ENCODE measurements at places on chromosomes 2 and 18. TPM values are rescaled to one million over a fixed set of nuclear protein-coding genes. Genes with fewer than 3 reads are reported as not detected.

Gene ARL4C
- polyA plus RNA-seq: 20.6 TPM

Gene SIX2
- polyA plus RNA-seq: not detected

Gene POU3F3
- not detected for polyA plus RNA-seq

Gene RSAD2
- 3.3 TPM for polyA plus RNA-seq

Gene LYPD6B
- 7.8 TPM for polyA plus RNA-seq

Gene UGT1A10
- not detected for polyA plus RNA-seq

Gene KIAA2012
- not detected for polyA plus RNA-seq

Gene AQP12B
- polyA plus RNA-seq: not detected

Gene GNLY
- 64.8 TPM for polyA plus RNA-seq

Gene NYAP2
- not detected for polyA plus RNA-seq

Gene DIPK1C
- not detected for polyA plus RNA-seq

Gene POTEJ
- polyA plus RNA-seq: not detected

Gene LBX2
- polyA plus RNA-seq: not detected

Gene HOXD10
- not detected for polyA plus RNA-seq

Gene SLC14A1
- 3.5 TPM for polyA plus RNA-seq

Gene EML4
- polyA plus RNA-seq: 78.3 TPM

Gene EPG5
- 2.9 TPM for polyA plus RNA-seq

Gene CIB4
- polyA plus RNA-seq: not detected

Gene ATIC
- 137 TPM for polyA plus RNA-seq

Gene CYP26B1
- polyA plus RNA-seq: not detected

Gene FBXO15
- 0.90 TPM for polyA plus RNA-seq

Gene FAM237A
- polyA plus RNA-seq: not detected

Gene DYNAP
- not detected for polyA plus RNA-seq

Gene KLHL29
- polyA plus RNA-seq: 0.11 TPM

Gene LCT
- not detected for polyA plus RNA-seq

Gene EFHD1
- polyA plus RNA-seq: 0.73 TPM

Gene OTOF
- polyA plus RNA-seq: not detected

Gene DNAJC5G
- polyA plus RNA-seq: not detected

Gene RIT2
- polyA plus RNA-seq: not detected

Gene TTR
- not detected for polyA plus RNA-seq

Gene DOK1
- 48.9 TPM for polyA plus RNA-seq

Gene RMND5A
- 8.2 TPM for polyA plus RNA-seq

Data from IgD-negative memory B cell (primary cell).